ENCODE measurements at places on chromosomes 1 and 21.
A peak's percentile ranks its signal among the peaks of the same experiment; 100 is the strongest.

- DNase-seq, result no peak
Measured at GRCh38 chr1:107048241-107048640, 8.2 kb upstream of the PRMT6 start.

DNA sequence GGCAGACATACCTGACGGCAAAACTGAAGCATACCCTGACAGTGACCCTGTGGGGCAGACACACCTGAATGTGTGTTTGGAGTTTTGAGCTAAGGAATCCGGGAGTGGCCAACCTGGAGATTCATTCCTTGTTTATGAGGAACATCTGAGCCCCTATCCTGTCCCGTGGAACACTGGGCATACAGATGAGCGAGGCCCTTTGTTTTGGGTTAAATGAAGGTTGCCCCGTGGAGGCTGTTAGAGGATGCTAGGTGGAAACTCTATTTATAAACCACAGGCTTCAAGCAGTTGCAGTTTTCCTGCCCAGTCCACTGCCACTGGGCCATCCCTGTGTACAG, 18.1 kb downstream of the GALNT2 start:
- DNase-seq, result no peak

GRCh38 chr1:59046134-59046533, 250.8 kb upstream of the FGGY start:
- DNase-seq, result no peak

DNA sequence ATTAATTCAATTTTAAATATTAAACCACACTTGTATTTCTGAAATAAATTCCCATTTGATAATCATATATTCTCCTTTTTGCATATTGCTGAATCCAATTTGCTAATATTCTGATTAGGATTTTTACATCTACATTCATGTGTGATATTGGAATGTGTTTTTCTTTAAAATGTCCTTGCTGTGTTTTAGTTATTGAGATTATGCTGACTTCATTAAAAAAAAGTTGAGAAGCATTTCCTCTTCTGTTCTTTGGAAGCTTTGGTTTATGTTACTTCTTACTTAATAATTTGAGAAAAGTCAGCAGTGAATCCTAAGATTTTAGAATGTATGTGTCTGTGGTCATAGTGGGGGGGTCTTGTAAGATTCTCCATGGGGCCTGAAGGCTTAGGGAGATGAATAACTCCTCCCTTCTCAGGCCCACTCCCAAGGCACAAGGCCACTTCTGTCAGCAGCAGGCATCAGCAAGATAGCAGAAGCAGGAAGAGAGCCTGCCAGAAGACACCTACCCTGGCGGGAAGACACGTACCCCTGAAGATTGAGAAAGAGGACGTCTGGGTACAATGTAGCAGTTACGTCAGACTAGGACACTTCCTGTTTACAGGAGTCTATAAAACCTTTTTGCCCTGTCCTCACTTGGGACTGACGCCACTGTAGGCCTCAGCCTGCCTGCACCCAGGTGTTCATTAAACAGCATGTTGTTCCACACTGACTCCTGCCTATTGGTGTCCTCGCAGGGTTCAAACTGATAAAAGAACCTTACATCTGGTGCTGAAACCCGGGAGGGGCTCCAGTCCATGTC, 56.9 kb downstream of the ODF2L start:
- DNase-seq, result no peak

DNA sequence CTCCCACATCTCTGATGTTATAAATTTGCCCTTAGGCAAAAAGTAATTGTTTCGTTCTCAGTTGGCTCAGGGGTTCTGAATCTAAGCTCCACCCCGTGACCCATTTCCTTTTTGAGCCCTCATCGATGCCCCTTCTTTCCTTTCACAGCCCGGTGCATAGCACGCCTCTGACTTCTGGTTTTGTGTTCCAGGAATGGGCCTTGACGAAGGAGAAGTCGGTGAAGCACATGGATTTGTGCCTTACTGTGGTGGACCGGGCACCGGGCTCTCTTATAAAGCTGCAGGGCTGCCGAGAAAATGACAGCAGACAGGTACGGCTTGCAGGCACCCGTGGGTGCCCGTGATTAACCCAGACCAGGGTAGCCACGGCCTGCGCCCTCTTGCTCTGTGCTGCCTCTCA, 151.9 kb downstream of the PGBD5 start:
- DNase-seq, result no peak

DNA sequence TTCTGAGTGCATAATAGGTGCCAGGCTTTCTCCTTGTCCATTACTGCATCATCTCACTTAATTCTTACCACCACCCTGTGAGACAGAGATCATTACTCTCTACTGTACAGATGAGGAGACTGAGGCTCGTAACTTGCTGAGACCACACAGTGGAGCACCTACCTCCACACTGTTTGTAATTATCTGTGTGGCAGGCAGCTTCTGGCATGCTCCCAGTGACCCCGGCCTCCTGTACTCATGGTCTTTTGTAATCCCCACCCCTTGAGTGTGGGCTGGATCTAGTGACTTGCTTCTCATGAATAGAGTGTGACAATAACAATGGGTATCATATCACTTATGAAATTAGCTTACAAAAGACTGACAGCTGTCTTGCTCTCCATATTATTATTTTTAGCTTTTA, 407.3 kb downstream of the MATN1 start:
- no peak for DNase-seq

GRCh38 chr1:245290836-245291235, 136.1 kb downstream of the KIF26B start:
- DNase-seq, result no peak

DNA sequence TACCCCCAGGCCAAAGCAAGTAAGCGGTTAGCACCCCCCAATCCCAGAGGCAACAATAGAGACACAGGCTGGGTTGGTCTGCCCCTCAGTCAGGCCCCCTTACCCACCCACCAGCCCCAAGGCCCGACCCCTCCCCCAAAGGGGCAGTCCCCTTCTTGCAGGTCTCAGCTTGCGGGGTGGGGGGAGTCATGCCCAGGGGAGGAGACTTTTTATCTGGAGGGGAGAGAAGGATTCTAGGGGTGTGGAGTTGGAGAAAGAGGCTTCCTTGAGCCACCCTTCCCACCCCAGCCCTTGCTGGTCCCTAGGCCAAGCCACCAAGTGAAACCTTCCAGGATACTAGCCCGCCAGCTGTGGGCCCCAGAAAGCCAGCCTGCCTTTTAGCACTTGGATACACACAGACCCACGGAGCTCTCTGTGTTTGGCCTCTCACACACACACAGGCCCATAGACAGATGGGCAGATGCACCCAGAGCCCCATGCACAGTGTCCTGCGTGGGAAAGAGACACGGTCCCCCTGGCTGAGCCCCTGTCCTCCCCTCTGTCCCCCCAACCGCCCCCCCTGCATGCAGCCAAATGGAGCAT, 7.1 kb downstream of the TMEM54 start:
- no peak for DNase-seq

GRCh38 chr1:205518661-205519540, 14.4 kb downstream of the CDK18 start:
- DNase-seq, result no peak

DNA sequence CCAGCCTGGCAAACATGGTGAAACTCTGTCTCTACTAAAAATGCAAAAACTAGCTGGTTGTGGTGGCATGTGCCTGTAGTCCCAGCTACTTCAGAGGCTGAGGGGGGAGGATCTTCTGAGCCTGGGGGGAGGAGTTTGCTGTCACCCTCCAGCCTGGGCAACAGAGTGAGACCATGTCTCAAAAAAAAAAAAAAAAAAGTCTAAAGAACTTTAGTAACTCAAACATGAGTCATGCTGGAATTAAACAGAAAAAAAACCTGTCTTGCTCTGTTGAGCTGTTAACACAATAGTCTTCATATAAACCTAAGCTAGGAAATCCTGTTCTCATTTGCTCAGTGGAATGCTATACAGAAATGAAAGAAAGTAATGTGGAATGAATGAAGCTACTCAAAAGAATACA, 16.7 kb upstream of the DISP1 start:
- no peak for DNase-seq

GRCh38 chr1:27648602-27649305, 13.8 kb upstream of the FGR start:
- DNase-seq, result no peak

DNA sequence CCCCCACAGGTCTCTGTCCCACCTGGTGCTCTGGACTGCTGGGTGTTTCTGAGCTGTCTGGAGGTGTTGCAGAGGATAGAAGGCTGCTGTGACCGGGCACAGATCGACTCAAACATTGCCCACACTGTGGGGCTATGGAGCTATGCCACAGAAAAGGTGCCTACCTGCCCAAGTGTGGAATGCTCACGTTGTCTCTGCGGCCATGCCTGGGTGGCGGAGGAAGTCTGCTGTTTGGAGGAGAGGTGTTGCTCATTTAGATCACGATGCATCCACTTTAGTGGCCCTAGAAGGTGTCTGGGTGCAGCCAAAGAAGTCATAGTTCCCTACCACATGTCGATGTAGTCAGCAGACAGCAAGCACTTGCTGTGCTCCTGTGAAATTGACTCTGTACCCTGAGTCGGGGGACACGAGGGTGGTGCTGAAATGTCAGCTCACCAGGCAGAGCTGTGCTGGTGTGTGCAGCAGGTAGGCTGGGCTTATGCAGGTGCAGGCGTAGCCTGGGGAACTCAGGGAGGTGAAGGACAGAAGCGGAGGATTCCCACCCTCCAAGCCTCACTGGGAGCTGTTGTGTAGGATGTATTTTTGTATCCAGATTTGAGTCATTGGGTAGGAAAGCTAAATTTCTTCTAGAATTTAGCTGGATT, 32.8 kb upstream of the PWP2 start:
- DNase-seq, result no peak

GRCh38 chr1:8516278-8516777, 198.4 kb downstream of the SLC45A1 start:
- no peak for DNase-seq

- DNase-seq, result no peak
Measured at GRCh38 chr1:54403405-54403804, 2.8 kb downstream of the SSBP3 start.

- DNase-seq, result peak; percentile 87
Measured at GRCh38 chr21:46184625-46185555, 631 bp upstream of the SPATC1L start.

DNA sequence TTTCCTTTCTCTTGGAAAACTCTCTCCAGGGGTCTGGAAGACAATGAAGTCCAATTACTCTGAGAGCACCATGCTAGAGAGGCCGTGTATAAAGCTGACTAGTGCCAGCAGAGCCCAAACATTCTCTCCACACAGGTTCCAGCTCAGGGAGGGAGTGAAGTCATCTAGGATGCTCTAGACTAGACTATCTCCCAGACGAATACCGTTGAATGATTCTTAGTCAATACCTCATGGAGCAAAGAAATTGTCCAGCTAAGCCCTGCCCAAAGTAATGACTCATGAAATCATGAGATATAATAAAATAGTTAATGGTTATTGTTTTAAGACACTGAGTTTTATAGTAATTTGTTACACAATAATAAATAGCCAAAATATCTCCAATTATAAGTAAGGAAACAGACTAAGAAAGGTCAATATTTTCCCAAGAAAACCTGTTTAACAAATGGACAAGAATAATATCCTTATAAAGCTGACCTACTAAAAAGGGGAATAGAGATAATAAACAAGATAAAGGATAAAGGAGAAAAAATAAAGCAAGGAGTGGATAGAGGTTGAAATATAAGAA, 163.9 kb upstream of the LRRC7 start:
- DNase-seq, result no peak

DNA sequence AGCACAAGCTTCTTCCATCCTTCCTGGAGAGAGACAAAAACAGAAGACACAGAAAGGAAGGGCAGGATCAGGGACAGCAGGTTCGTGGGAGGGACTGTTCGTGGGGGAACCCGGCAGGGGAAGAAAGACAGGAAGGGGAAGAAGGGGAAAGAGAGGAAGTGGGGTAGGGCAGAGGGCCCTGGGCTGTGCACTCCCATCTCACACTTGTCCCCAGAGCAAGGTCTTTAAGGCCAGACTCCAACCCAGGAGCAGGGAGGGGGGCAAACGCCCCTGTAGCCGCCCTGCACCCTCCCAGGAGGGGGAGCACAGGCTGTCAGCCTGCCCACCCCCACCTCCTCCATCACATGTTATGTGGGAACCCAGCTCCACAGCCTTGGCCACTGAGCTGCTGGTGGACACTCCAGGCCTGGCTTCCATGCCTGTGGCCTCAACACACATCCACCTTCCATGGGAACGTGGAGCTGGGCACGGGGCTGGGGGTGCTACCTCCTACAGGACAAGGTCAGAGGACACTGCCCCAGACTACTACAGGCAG, 9.3 kb downstream of the SLC19A1 start:
- DNase-seq, result no peak

- DNase-seq, result no peak
Measured at GRCh38 chr21:44933199-44933917, 6.5 kb upstream of the SLX9 start.

DNA sequence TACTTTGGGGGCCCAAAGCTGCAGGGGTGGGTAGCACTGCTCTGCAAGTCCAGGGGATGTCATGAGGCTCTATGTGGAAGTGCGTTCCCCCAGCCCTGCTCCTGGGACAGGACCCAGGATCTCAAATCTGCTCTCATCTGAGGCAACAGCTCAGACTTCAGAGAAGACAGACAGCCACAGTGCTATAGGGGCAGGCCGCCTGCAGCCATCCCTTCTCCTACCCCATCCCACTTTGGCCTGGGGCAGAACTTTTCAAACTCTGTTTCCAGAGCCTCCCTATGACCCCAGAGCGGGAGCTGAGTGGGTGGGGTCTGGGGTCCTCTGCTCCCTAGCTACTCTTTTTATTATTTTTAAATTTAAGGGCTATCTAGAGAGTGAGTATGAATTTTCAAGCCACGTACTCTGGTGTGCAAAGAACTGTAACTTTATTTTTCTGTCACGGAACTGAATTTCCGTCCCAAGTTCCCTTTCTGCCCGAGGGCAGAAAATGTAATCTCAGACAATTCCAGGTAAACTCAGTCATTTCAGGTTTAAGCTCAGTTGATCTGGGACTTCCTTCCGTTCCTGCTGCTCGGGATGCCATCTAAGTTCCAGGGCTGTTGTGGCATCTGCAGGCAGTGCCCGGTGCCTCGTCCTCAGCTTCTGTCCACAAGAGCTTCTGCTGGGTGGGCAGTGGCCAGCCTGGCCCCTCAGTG, 98.3 kb downstream of the ACTL8 start:
- no peak for DNase-seq

- no peak for DNase-seq
Measured at GRCh38 chr1:200490183-200490582, 80.3 kb upstream of the ZNF281 start.

GRCh38 chr21:35905096-35905962, 155.0 kb downstream of the SETD4 start:
- DNase-seq, result no peak

DNA sequence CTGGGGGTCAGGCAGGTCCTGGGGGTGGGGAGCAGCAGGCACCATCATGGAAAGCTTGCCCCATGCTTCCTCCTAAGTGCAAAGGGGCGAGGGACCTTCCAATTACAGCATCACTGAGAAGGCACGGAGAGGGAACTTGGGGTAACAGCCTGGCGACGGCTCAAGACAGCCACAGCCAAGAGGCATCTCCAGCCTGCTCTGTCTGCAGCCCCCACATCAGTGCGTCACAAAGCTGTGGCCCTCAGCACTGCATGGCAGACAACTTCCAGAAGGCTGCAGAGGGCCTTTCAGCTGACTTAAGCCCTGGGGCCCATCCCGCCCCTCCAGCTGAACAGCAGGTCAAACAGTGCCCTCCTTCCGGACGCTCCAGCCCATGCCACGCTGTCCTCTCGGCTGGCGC, 13.2 kb upstream of the GPR153 start:
- DNase-seq, result no peak

- no peak for DNase-seq
Measured at GRCh38 chr1:226616636-226617035, 68.1 kb downstream of the STUM start.

- no peak for DNase-seq
Measured at GRCh38 chr1:32335535-32335789, 571 bp downstream of the MARCKSL1 start.

Measured in germinal center (tissue), 1 donor.